AG09319 (cell line): ENCODE measurements at places on chromosomes 2 and 18.

- no peak for DNase-seq
These were observed 204.8 kb downstream of the RBM43 start for GRCh38 chr2:151056870-151057269.

DNA sequence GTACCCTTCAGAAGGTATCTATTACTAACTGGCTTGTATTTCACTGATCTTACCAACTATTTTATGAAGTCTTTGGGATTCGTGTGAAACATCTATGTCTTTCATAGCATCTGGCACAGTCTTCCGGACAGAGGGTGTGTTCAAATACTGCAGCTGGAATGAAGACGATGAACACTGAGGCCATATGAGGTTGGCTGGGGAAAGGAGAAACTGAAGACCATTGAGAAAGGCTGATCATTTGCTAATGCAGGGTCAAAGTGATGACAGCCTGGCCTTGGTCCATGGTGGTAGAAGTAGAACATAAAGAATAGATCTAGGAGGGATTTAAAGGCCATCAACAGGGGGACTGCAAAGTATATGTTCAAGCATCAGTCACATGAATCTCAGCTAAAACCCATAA, 132.7 kb downstream of the CCBE1 start:
- DNase-seq: no peak

DNA sequence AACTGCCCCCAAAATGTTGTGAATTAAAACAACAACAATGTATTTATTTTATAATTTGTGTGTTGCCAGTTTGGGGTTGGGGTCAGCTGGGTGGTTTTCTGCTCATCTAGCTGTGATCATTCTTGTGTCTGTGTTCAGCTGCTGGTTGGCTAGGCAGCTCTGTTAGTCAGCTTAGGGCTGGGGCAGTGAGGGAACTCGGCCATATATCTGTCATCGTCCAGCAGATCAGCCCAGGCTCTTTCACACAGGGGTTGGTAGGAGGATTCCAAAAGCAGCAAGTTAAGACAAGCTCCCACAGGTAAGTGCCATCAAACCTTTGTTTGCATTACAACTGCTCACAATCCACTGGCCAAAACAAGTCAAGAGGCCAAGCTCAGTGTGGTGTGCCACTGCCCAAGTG, 121.5 kb downstream of the LPIN1 start:
- no peak for DNase-seq

GRCh38 chr18:70037431-70038061, 89.9 kb upstream of the CD226 start:
- no peak for DNase-seq

DNA sequence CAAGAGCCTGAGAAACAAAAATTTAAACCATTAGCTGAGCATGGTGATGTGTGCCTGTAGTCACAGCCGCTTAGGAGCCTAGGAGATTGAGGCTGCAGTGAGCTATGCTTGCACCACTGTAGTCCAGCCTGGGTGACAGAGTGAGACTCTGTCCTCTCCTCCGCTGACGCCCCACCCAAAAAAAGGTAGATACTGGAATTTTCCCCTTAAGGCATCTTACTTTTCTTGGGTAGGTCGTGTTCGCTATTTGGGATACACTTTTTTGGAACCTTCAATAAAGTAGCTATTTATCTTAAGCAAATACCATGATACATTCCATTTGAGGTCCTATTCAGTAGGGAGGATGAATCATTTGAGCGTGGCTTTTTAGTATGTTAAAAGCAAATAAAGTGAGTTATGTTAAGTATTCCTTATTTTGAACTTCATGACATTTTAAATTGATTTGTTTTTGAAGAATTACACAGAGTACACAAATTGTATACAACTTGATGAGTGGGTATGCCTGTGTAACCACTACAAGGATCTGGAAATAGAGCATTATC, 38.7 kb downstream of the RALBP1 start:
- no peak for DNase-seq

GRCh38 chr2:9110893-9111569, 95.6 kb upstream of the ASAP2 start:
- no peak for DNase-seq

GRCh38 chr2:25043241-25043867, 1.5 kb downstream of the EFR3B start:
- DNase-seq: no peak

DNA sequence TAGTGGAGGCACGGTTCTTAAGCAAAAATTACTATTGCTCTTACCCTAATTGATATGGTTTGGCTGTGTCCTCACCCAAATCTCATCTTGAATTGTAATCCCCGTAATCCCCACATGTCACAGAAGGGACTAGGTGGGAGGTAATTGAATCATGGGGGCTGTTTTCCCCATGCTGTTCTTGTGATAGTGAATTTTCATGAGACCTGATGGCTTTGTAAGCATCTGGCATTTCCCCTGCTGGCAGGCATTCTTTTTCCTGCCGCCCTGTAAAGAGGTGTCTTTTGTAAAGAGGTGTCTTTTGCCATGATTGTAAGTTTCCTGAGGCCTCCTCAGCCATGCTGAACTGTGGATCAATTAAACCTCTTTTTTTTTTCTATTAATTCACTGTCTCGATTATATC, 1691.8 kb upstream of the SLC39A10 start:
- DNase-seq: no peak

DNA sequence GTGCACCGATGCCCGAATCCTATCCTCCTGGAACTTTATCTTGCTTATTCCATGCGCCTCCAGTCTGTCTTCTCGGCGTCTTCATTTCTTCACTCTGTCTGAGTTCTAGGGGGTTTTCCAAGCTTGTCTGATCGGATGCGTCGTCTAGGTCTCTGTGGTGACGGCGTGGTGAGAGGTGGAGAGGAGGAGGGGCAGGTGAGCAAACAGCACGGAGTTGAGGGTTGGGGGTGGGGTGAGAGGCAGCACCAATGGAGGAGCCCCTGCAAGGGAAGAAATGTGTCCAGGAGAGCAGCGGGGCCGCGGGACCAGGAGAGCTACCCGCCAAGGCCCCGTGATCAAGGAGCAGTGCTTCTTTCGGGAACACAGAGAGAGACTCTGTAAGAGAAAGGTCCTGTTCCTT, 131.3 kb upstream of the TWIST2 start:
- DNase-seq: no peak

DNA sequence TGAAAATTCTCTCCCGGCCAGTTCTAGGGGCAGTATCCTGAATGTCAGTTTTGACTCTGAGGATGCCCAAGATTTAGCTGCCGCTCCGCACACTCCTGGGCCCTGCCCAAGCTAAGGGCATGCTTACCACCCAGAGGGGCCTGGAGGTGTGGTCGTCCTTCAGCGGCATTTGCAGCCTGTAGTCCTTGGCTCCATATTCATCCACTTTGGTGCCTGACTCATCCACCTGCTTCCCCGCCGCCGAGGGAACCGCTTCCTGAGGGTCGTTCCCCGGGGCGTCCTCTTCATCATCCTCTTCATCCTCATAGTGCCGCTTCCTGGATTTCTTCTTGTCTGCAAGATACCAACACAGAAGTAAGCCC, 577 bp downstream of the ERCC3 start:
- DNase-seq: no peak

- DNase-seq: no peak
These were observed 54.5 kb upstream of the BIN1 start for GRCh38 chr2:127161176-127162136.

DNA sequence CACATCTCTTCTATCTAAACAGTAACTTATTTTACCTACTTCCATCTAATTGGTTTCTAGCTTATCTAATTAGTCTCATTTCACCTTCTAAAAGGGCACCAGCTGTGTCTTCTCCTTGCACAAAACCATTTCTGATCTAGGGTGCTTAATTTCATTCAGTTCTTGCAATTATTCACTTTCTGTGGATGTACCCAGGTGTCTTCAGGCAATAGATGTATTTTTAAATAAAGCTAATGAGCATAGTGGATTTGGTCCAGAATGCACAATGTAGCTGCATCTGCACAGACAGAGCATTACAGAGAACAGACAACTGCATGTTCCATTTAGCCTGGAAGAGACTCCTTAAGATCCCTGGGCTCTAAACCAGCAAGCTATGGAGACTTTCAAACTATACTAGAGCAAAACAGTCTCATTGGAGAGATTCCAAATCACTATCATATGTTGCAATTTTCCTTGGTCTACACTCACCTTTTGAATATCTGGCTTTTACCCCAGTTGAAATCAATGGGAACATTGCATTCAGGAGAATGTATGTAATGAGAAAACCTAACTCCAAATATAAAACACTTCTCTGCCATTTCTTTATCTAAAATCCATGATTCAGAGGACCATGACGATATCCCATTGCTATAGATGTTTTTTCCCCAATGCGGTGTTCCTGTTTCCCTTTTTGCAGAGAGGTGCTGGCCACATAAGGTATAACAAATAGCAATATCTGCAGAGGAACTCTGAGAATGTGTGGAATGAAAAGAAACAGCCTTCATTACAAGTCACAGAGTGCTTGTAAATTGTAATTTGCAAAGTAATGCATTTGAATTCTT, 3.5 kb upstream of the RFX8 start:
- DNase-seq: no peak

GRCh38 chr2:86562485-86562921, 740 bp downstream of the CHMP3 start:
- DNase-seq: no peak

- no peak for DNase-seq
These were observed 262.9 kb upstream of the CDH2 start for GRCh38 chr18:28439870-28440269.

GRCh38 chr2:974054-974453, 23.4 kb downstream of the SNTG2 start:
- no peak for DNase-seq

DNA sequence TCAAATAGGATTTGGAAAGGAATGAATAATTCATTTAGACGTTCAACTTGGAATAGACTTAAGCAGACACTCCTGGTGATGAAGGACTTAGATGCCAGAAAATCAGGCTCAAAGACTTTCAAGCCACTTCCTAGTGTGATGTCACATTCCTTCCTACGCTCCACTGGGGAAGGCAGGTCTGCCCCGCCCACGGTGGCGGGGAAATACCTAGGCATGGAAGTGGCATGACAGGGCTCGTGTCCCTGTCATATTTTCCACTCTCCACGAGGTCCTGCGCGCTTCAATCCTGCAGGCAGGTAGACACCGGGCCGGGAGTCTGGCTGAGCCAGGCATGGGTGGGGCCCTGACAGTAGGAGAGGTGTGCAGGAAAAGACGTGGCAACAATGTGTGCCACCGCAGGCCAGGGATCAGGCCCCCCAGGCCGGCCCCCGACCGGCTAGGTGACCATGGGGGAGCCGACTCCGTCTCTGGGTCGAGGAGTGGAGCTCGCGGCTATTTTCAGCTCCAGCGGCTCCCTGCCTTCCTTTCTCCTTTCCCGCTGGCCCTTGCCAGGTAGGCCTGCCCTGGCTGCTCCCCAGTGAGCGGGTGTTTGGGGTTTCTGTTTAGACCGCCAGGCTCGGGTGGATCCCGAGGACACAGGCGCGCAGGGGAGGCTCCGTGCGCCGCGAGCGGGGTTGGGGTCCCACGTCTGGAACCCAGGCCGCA, at the start of gene IL1RL2:
IL1RL2 (plus strand) TSS at position 233 of the 705 bp plus-strand sequence. CDS start 845 bp downstream, outside the sequence.
- no peak for DNase-seq

DNA sequence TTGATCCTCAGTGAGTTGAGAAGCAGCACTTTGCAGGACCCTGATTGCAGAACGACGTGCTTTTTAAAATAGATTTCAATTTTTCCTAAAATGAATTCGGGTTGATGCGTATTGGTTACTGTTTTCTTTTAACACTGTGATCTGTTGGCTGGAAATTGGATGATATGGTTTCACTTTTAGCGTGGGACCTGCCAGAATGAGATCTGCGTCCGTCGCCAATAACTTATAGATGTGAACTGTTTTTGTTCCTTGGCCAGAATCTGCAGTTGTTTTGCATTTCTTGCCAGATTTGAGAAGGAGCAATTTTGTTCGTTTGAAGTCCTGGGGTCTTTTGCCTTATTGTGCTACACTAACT, 703 bp downstream of the UGGT1 start:
- no peak for DNase-seq

- no peak for DNase-seq
These were observed 286.8 kb downstream of the CLIP4 start for GRCh38 chr2:29401994-29402393.

- no peak for DNase-seq
These were observed 114.4 kb upstream of the ACVR1C start for GRCh38 chr2:157743051-157743450.

DNA sequence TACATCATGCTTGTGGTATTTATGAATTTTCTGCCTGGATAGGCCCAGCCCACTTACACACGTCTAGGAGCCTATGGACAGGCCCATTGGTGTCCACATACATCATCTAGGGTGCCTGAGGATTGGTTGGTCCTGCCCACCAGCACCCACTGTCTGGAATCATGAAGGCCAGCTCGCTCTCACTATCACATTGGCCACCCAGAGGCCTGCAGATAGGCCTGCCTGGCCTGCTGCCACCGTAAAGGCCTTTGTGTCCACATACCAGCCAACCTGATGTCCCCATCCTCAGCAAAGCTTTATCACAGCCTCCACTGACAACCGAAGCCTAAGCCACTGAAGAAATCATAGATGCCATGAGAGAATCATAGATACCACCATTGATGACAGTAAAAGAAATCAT, 40.2 kb downstream of the METTL21A start:
- DNase-seq: no peak

GRCh38 chr2:54597153-54597848, 126.2 kb upstream of the EML6 start:
- no peak for DNase-seq

DNA sequence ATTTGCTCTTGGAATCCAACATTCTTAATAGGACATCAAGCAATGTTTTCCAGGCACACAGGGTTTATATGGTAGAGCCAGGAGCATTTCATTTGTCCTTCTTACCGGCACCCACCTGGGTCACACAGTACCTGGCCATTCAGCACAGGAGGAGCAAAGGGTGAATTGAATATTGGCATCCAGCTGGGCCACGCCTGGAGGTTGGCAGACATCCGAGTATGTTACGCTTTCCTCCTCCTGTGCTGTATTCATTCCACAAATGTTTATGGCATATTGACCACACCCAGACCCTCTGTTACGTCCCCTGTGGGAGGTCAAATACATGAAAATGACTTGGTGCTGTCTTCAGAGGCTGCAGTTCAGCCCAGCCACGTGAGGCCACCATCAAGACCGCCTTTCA, 206.2 kb downstream of the RTP5 start:
- DNase-seq: no peak

GRCh38 chr18:23137788-23138216, 2.5 kb downstream of the CABLES1 start:
- DNase-seq: no peak

- no peak for DNase-seq
These were observed 6.4 kb upstream of the RBM44 start for GRCh38 chr2:237791977-237792727.

- DNase-seq: no peak
These were observed 251.5 kb upstream of the NXPH2 start for GRCh38 chr2:139031722-139032121.

DNA sequence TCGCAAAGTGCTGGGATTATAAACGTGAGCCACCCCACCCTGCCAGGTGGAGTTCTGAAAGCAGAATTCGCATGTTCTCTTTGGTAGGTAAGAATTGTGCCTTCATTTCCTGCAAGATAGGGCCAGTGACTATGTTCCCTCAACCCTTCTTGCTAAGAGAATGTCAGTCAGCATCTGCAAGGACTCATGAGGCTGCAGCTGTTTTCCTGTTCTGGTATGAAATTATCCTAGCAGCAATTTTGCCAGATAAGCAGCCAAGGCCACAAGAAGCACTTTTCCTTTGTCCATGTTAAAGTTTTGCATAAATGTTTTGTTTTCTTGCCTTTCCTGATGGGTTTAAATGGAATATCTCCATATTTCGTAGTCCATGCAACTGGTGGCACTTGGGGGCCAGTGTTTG, 6.8 kb upstream of the ARHGAP28 start:
- DNase-seq: no peak
